ENCODE measurements at places on chromosomes 13 and 19. TPM values are rescaled to one million over a fixed set of nuclear protein-coding genes. Genes with fewer than 3 reads are reported as not detected.

CDADC1 gene
- total RNA-seq: 2.2 TPM

RBM26 gene
- total RNA-seq: 30.9 TPM

PLD3 gene
- total RNA-seq: 232 TPM

ZNF667 gene
- total RNA-seq: 9.2 TPM

RPL21 gene
- total RNA-seq: 1,415 TPM

NLRP7 gene
- not detected for total RNA-seq

DENND1C gene
- total RNA-seq: not detected

NXNL1 gene
- total RNA-seq: not detected

DAND5 gene
- 0.18 TPM for total RNA-seq

FOXA3 gene
- total RNA-seq: 4.5 TPM

TNFSF9 gene
- 60.2 TPM for total RNA-seq

CIC gene
- total RNA-seq: 14.3 TPM

FCER2 gene
- not detected for total RNA-seq

- peak; percentile 58 for DNase-seq
Observed at GRCh38 chr13:27481766-27482165, 31.4 kb upstream of the MTIF3 start.

- DNase-seq: no peak
Observed at GRCh38 chr13:37534676-37535075, 63.9 kb downstream of the POSTN start.

- DNase-seq: no peak
Observed at GRCh38 chr19:18718846-18719458, 35.5 kb downstream of the CRTC1 start.

GRCh38 chr19:1051791-1052190, 11.9 kb downstream of the ABCA7 start:
- DNase-seq: no peak

- no peak for DNase-seq
Observed at GRCh38 chr13:108919036-108919907, 289.9 kb downstream of the MYO16 start.

GRCh38 chr13:63110466-63110865, 1694.8 kb upstream of the PCDH20 start:
- DNase-seq: no peak

DNA sequence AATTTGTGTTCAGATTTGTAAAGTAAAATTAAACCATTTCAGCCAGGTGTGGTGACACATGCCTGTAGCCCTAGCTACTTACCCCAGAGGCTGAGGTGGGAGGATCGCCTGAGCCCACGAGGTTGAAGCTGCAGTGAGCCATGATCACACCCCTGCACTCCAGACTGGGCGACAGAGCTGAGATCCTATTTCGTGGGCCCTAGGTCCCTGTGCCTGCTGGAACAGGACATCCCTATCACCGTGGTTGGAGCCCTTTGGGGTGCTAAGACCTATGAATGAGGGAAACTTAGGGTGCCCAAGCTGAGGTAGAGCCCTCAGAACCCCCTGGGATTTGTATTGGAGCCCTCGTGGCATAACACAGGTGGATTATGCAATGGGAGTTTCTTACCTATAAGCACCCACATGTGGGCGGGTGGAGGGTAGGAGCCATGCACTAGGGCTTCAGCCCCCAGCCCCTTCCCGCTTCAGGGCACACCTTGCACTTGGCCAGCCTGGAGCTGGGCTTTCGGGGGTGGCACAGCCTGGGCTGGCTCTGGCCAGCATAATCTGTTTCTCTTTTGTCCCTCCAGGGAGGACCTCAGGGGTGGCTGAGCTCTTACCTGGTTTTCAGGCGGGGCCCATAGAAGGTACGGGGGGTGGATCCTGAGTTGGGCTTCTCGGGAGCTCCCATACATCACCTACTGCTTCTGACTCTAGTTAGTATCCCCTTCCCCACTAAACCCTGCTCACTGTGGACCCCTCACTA, 7.2 kb upstream of the USF2 start:
- no peak for DNase-seq

DNA sequence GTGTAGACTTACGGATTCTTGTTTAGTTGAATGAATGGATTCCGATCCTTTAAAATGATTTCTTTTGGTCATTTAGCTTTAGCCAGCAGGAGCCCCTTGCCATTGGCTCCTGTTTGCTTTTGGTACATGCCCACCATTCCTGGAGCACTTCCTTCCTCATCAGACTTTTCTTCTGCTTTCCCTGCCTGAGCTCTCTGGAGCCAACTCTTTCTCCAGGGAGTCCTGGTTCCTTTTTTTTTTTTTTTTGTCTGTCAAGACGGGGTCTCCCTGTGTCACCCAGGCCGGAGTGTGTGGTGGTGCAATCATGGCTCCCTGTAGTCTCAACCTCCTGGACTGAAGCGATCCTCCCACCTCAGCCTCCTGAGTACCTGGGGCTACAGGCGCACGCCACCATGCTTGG, 37.8 kb downstream of the SMARCA4 start:
- no peak for DNase-seq

- DNase-seq: no peak
Observed at GRCh38 chr13:41610404-41610803, 153.1 kb downstream of the RGCC start.

DNA sequence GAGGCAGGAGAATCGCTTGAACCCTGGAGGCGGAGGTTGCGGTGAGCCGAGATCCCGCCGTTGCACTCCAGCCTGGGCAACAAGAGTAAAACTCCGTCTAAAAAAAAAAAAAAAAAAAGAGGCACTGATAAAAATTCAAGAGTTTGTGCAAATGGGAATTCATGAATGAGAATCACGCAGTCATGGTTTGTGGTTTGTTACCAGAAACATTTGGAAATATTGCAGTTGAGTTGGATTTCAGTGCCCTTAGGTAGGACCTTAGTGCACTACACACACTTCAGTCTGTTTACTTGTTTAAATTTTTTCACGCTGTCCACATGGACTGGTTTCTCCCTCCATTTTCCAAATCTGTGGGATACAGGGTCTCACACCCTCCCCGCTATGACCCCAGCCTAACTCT, 28.4 kb downstream of the ZNF844 start:
- DNase-seq: no peak

DNA sequence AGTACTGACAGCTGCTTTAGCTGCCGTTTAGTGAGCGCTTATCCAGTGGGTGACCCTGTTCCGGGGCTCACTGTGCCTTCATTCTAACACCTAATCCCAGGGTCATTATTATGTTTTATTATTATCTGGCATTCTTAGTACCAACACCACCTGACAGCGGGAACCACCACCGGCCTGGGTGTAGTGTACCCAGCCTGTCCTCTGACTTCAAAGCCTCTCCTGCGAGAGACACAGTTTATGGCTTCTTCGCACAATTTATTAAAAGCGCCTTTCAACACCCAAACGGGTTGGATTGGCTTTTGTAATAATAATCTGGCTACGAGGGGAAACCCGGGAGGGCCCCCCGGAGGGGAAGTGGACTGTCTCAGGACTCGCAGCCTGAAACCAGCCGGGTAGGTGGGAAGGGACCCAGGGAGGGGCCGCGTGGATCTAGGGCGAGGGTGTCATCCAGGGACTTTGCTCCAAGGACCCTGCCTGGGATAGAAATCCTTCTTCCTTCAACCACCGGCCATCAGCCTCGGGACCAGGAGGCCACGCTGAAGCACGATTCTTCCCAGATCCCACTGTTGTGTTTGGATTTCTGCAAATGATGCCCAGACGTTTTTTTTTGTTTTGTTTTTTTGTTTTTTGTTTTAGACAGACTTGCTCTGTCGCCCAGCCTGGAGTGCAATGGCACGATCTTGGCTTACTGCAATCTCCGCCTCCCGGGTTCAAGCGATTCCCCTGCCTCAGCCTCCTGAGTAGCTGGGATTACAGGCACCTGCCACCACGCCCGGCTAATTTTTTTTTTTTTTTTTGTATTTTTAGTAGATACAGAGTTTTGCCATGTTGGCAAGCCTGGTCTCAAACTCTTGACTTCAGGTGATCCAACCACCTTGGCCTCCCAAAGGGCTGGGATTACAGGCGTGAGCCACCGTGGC, 1.6 kb upstream of the ZBTB7A start:
- peak; percentile 43 for DNase-seq

GRCh38 chr13:38868399-38868798, 122.2 kb downstream of the STOML3 start:
- no peak for DNase-seq

- no peak for DNase-seq
Observed at GRCh38 chr13:113058129-113058987, 47.2 kb upstream of the F7 start.

GRCh38 chr19:3471954-3472655, 8.2 kb downstream of the SMIM24 start:
- no peak for DNase-seq

GRCh38 chr13:48320891-48321510, 17.4 kb downstream of the RB1 start:
- no peak for DNase-seq

GRCh38 chr19:42079886-42080763, 4.2 kb downstream of the ZNF574 start:
- no peak for DNase-seq

DNA sequence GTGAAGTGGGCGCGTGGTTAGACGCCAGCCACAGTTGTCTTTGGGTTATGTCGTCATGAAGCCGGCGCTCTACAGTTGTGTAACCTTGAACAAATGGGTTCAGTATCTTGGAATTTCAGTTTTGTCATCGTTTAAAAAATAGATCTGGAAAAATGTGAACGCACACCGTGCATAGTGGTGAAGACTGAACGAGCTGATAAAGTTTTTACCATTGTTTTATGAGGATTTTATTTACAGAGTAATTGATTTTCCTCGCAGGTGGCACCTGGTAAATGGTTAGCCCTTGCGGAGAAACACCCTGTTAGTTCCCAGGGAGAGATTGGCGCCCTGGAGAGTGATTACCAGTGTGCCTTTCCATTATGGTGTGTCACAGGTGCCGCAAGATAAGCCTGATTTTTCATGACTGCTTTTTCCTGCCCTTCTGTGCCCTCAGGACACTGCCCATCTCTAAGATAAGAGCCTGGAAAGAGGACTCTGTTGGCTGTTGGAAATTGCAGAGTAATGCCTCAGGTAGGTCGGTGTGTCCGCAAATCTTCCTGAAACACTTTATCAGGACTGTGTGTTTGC, 577 bp downstream of the ZNF181 start:
- no peak for DNase-seq

DNA sequence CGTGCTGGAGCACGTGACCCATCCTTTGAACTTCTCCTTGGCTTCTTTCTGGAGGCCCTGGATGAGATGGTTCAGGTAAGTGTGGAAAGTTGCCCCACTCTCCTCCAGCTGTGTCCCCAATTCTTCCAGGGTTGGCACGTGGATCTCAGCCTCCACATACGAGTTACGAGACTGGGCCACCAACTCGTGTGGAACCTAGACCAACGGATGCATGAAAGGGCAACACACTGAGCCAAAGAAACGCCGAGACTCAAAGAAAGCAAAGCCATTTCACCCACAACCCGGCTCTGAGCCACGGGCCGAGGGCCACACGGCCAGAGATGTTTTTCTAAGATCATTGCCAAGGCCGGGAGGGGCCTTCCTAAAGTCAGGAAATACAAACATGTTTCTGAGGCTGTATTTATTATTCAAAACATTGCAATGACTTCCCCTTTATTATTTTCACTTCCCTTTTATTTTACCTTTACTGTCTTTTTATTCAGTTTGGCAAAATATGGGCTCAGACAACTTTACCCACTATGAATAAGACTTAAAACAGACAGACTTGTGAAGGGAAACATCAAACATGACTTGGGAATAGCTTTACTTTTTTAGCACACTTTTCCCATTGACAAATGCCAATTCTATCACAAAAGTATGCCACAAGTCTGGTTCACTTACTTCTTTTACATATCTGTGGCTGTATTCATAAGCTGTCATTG, 94.6 kb downstream of the KL start:
- DNase-seq: no peak

GRCh38 chr13:85260896-85261295, 538.3 kb downstream of the SLITRK6 start:
- DNase-seq: no peak

DNA sequence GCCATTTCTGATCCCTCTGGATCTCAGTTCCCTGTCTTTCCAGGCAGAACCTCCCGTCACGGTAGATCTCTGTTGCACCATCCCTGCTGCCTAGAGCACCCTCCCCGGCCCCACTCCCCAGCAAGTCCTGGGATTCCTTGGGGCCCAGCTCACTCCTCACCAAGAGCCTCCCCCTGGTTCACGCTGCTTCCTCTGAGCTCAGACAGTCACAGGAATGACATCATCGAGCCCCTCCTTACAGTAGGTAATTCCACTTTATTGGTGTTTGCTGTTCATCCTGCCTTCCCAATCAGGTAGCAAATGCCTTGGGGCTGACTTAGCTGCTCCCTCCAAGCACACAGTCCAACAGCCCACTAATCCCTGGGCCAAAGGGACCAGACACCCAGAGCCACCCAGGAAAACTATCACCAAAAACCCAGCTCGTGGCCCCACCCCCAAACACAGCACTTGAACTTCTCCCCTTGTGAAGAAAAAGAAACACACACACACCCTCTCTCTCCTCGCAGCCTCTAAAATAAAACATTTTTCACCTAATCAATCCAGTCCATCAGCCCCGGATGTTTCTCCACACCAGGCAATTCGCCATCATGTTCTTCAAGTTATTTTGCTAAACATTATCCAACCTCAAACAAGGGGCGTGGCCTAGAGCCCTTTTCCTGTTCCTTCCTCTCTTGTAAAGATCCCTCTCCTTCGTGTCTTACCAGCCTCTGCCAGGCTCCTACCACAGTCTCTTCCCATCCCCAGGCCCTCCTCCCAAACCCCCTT, 2.5 kb downstream of the NAPA start:
- DNase-seq: no peak

GRCh38 chr19:7545904-7546303, 10.4 kb downstream of the PNPLA6 start:
- DNase-seq: no peak

GRCh38 chr19:10009714-10010224, 535 bp downstream of the COL5A3 start:
- no peak for DNase-seq

GRCh38 chr13:59566561-59566960, 597.2 kb downstream of the DIAPH3 start:
- DNase-seq: no peak

- DNase-seq: no peak
Observed at GRCh38 chr19:57267291-57267690, 13.0 kb upstream of the ZNF460 start.

DNA sequence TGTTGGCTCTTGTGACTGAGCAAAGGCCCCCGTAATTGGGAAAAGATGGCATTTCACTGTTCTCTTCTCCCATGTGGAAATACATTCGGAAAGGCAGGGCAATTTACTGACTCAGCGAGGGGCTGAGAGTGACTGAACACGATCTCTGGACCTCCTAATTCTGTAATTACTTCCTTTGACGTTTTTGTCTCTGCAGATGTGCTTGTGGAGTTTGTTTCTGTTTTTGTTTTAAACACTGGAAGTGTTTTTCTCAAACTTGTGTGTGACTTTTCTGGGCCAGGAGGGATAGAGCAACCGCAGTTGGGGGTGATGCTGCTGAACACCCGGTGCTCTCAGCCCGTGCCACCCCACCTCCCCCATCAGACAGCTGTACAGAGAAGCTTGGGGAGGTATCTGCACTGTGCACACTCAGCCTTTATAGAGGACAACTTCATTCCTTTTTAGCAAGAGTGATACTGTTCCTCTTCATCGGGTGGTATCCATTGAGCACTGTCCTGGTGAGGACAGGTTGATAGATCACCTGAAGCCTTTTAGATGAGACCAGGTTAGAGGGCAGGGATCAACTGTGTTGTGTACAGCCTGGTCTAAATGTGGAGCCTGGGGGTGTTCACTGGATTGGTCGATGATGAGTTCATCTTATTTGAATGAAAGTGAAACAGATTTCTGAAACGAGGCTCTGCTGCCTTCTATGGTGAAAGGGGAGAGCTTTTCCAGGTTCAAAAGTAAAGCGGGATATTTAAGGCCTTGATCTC, 117.4 kb downstream of the ESD start:
- no peak for DNase-seq

GRCh38 chr13:23688336-23688735, 118.1 kb downstream of the TNFRSF19 start:
- DNase-seq: no peak

GRCh38 chr13:48072787-48073186, 22.1 kb downstream of the MED4 start:
- no peak for DNase-seq
